Spinal cord (tissue), 10 donors: ENCODE measurements at places on chromosomes 4 and X.

DNA sequence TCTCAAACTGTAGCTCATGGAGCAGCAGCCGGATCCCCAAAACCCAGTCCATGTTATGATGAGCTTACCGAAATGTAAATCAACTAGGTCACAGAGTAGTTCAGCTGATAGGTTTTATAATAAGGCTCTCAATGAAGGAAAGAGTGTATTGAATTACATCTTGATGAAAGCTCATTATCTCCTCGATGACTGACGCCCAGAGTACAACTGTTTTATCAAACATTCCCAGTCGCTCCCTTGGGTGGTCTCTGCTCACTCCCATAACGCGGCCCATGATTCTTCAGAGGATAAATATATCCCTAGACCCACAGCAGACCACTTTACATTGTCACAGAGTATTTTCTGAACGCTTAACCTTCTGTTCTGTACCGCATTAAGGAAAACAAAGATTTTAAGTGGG, 452.3 kb upstream of the GALNT7 start:
- DNase-seq: no peak

DNA sequence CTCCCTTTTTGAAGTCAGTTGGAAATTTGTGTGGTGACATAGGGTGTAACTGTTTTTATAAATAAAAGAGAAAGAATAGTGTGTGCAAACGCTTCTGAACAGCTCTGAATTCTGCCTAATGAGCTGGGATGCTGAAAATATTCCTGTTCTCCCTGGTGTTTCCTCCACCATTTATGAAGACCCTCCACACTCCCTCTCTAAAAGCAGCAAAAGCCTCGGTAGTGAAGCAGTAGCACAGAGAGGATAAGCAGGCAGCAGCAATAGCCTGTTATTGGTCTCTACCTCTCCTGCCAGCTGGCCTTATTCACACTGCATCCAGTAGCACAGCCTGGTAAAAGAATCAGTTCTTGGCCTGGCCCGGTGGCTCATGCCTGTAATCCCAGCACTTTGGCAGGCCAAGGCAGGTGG, 406.1 kb downstream of the IQCM start:
- DNase-seq: no peak

- DNase-seq: no peak
Measured at GRCh38 chr4:159104694-159105414, 2.0 kb downstream of the RAPGEF2 start.

GRCh38 chr4:97110506-97110905, 1032.8 kb downstream of the STPG2 start:
- no peak for DNase-seq

GRCh38 chr4:36532670-36533379, 251.4 kb downstream of the DTHD1 start:
- no peak for DNase-seq
